Large intestine (tissue), 12 donors: ENCODE measurements at places on chromosomes 12 and 14. TPM values are rescaled to one million over a fixed set of nuclear protein-coding genes. Genes with fewer than 3 reads are reported as not detected.

CPNE6 gene
- 0.31 TPM for polyA plus RNA-seq

- DNase-seq = no peak
- no peak overlapping the region for H3K27ac ChIP-seq
- no peak overlapping the region for H3K4me3 ChIP-seq
- no peaks in the 10 kb centered on the region for H3K27me3 ChIP-seq
- no peaks in the 10 kb centered on the region for H3K36me3 ChIP-seq
Measured at GRCh38 chr12:7959701-7960121, 23.7 kb upstream of the SLC2A3 start.

GRCh38 chr12:23585156-23585781 is 364.2 kb downstream of the SOX5 start:
- DNase-seq = no peak
- no peaks in the 10 kb centered on the region for H3K27me3 ChIP-seq
- no peaks in the 10 kb centered on the region for H3K36me3 ChIP-seq
- H3K27ac ChIP-seq = no peak overlapping the region
- H3K4me3 ChIP-seq = no peak overlapping the region
- no peaks in the 10 kb centered on the region for H3K4me1 ChIP-seq

GRCh38 chr12:130166306-130166705 is 4.0 kb downstream of the FZD10 start:
- H3K36me3 ChIP-seq = no peaks in the 10 kb centered on the region
- H3K4me1 ChIP-seq = no peaks in the 10 kb centered on the region
- H3K27me3 ChIP-seq = peaks cover 55% of the 10 kb centered on the region

DNA sequence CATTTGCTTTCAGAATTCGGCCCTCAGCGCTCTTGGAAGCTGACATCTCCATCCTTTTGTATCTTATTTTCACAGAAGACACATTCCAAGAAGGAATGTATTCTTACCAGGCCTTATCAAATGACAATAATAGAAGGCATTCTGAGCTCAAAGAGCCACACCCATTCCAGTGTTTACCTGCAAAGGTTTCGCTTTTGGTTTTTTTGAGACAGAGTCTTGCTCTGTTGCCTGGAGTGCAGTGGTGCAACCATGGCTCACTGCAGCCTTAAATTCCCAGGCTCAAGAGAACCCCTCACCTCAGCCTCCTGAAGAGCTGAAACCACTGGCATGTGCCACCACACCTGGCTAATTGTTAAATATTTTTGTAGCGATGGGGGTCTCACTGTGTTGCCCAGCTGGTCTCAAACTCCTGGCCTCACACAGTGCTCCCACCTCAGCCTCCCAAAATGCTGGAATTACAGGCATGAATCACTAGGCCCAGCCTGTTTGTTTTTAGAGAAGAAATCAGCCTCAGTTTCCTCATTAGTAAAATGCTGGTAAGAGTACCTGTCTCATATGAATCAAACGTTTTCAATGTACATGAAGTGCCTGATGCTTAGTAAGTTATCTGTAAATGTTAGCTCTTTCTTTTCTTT is 69.2 kb downstream of the SLC6A12 start:
- peaks cover 2% of the 10 kb centered on the region for H3K27me3 ChIP-seq
- H3K36me3 ChIP-seq = no peaks in the 10 kb centered on the region
- H3K4me3 ChIP-seq = no peak overlapping the region
- H3K27ac ChIP-seq = peak overlapping the region; percentile 90

- no peaks in the 10 kb centered on the region for H3K36me3 ChIP-seq
- DNase-seq = no peak
- no peak overlapping the region for H3K4me3 ChIP-seq
- no peaks in the 10 kb centered on the region for H3K27me3 ChIP-seq
- no peak overlapping the region for H3K27ac ChIP-seq
Measured at GRCh38 chr14:98290596-98290995, 981.4 kb downstream of the BCL11B start.

- no peaks in the 10 kb centered on the region for H3K36me3 ChIP-seq
- H3K27ac ChIP-seq = no peak overlapping the region
- H3K4me3 ChIP-seq = no peak overlapping the region
- H3K4me1 ChIP-seq = no peaks in the 10 kb centered on the region
- no peaks in the 10 kb centered on the region for H3K27me3 ChIP-seq
Measured at GRCh38 chr12:120041386-120042231, 52.6 kb downstream of the BICDL1 start.

DNA sequence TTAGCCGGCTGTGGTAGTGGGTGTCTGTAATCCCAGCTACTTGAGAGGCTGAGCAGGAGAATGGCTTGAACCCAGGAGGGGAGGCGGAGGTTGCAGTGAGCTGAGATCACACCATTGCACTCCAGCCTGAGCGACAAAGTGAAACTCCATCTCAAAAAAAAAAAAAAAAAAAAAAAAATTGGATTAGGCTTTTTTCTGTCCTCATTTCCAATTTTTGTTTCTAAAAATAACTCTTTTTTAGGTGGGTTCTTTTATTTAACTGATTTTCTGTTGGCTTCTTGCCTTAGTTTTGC is 863.7 kb downstream of the LRFN5 start:
- DNase-seq = no peak
- H3K27ac ChIP-seq = no peak overlapping the region
- no peak overlapping the region for H3K4me3 ChIP-seq
- H3K36me3 ChIP-seq = no peaks in the 10 kb centered on the region

GRCh38 chr14:50000380-50001150 is 107.7 kb downstream of the ARF6 start:
- no peaks in the 10 kb centered on the region for H3K36me3 ChIP-seq
- peak; percentile 64 for DNase-seq
- H3K27me3 ChIP-seq = no peaks in the 10 kb centered on the region

GRCh38 chr12:25135531-25136154 is 59.3 kb downstream of the DNAI7 start:
- H3K27ac ChIP-seq = no peak overlapping the region
- DNase-seq = no peak
- H3K27me3 ChIP-seq = no peaks in the 10 kb centered on the region
- H3K4me3 ChIP-seq = no peak overlapping the region
- no peaks in the 10 kb centered on the region for H3K36me3 ChIP-seq
- no peaks in the 10 kb centered on the region for H3K4me1 ChIP-seq

- no peak overlapping the region for H3K27ac ChIP-seq
- no peak for DNase-seq
- H3K36me3 ChIP-seq = no peaks in the 10 kb centered on the region
Measured at GRCh38 chr12:47617476-47617875, 88.4 kb downstream of the RPAP3 start.

DNA sequence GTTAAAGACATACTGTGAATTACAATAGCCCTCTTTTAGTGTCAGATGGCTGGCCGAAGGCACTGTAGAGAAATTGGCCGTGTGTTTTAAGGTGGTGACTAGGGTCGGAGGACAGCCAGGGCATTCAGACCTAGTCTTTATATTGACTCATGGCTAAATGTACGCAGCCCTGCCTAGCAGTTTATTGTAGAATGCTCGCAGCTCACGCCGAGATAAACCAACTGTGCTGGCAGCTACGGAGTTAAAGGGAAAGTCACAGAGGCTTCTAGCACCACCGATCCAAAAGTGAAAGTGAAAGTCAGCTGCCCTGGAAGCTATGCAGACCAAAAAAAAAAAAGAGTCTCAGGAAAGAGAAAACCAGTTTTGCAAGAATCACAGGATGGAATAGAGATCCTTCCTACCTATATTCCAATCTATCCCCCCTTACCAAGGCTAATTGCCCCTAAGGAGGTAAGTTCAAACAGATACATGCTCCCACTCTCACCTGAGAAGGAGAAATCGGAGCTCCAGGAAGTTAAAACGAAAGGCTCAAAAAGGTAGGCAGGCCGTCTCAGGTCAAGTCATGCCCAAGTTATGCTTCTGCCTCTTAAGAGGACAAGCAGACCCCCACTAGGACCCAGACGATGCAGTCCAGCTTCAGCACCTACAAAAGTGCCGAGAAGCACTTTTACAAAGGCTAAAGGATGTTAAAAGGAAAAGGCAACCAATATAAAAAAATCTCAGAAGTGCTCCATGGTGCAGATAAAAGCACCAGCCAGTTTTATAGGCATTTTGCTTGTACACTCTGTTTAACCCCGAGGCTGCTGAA is 24.8 kb downstream of the KLRK1 start:
- no peaks in the 10 kb centered on the region for H3K27me3 ChIP-seq
- no peaks in the 10 kb centered on the region for H3K36me3 ChIP-seq
- H3K27ac ChIP-seq = peak overlapping the region; percentile 73
- H3K4me1 ChIP-seq = peaks cover 30% of the 10 kb centered on the region

DNA sequence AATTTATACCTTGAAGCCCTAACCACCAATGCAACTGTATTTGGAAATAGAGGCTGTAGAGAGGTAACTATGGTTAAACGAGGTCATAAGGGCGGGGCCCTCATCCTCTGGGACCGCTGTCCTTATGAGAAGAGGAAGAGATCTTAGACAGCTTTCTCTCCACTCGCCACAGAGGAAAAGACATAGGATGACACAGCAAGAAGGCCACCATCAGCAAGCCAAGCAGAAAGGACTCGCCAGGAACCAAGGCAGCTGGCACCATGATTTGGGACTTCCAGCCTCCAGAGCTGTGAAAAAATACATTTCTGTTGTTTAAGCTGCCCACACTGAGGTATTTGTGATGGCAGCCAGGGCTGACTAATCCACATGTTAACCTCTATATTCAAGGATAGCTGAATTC is 30.4 kb upstream of the BCAT1 start:
- H3K27ac ChIP-seq = no peak overlapping the region
- no peak overlapping the region for H3K4me3 ChIP-seq
- H3K4me1 ChIP-seq = no peaks in the 10 kb centered on the region
- H3K36me3 ChIP-seq = no peaks in the 10 kb centered on the region

DNA sequence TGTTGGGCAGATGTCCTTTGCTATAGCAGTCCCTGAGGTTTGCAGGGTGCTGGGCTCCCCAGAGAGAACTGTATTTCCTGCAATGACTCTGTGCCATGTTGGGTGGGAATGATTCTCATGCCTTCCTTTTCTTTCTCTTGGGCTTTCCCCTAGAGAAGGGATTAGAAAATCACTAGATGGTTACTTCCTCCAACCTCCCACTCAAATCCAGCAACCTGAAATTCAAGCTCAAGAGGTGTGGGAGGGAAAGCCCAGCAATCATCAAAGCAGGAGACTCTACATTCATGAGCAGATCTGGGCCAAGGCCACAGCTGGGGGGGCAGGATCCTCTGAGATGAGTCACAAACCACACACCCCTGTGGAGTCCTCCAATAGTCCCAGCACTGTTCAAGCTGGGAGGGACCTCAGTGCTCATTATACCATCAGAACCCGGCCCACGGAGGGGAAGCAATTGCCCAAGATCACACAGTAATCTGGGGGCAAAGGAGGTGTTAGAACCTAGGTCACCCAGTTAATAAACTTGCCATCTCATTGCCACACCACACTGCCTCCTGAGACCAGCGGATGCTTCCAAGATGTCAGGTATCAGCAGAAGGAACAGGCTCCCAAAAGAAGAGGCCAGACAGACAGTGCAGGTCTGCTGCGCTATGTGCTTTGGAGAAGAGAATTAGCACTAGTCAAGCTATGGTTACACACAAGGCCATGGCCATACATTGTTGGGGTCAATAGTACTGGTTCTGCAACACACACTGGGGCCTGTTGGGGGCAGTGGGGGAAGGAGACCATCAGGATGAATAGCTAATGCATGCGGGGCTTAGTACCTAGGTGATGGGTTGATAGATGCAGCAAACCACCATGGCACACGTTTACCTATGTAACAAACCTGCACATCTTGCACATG is 65.7 kb downstream of the TTC9 start:
- no peak for DNase-seq
- no peak overlapping the region for H3K4me3 ChIP-seq
- H3K27me3 ChIP-seq = peaks cover 3% of the 10 kb centered on the region
- H3K27ac ChIP-seq = no peak overlapping the region
- no peaks in the 10 kb centered on the region for H3K4me1 ChIP-seq

GRCh38 chr14:104130974-104131651 is 7.3 kb upstream of the KIF26A start:
- no peak overlapping the region for H3K4me3 ChIP-seq
- peaks cover 43% of the 10 kb centered on the region for H3K27me3 ChIP-seq
- H3K4me1 ChIP-seq = peaks cover 6% of the 10 kb centered on the region
- H3K36me3 ChIP-seq = no peaks in the 10 kb centered on the region
- H3K27ac ChIP-seq = no peak overlapping the region
- DNase-seq = peak; percentile 43

DNA sequence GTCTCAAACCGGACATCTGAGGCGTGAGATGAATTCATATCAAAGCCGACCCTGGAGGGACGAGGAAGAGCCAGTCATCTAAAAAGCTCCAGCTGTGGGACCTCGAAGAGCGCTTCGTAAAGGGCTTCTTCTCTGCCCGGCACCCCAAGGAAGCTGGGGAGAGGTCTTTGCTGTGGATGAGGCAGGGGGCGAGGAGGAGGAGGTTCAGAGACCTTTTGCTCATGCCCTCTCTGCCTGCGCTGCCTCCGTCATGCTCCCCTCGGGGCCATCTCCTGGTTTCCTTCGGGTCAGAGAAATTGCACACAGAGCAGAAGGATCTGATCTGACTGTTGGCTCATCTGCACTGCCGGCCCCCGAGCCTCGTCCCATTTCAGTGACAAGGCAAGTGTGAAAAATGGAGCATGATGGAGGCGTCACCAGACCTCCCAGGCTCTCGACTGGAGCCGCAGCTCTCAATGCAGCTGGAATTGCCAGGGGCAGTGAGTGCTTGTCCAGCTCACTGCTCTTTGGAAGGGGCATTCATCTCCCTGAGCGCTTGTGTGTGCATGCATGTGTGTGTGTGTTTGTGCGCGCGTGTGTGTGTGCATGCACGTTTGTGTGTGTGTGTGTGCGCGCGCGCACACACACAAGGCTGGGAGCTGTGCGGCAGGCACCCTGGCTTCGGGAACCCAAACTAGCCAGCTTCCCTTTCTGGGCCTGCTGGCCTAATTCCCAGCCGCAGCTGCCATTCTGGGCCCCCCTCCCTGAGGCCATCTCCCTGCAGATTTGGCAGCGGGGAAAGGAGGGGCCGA is 9.2 kb downstream of the CABP1 start:
- peaks cover 2% of the 10 kb centered on the region for H3K4me1 ChIP-seq
- H3K27me3 ChIP-seq = peaks cover 20% of the 10 kb centered on the region
- DNase-seq = no peak
- no peak overlapping the region for H3K27ac ChIP-seq

DNA sequence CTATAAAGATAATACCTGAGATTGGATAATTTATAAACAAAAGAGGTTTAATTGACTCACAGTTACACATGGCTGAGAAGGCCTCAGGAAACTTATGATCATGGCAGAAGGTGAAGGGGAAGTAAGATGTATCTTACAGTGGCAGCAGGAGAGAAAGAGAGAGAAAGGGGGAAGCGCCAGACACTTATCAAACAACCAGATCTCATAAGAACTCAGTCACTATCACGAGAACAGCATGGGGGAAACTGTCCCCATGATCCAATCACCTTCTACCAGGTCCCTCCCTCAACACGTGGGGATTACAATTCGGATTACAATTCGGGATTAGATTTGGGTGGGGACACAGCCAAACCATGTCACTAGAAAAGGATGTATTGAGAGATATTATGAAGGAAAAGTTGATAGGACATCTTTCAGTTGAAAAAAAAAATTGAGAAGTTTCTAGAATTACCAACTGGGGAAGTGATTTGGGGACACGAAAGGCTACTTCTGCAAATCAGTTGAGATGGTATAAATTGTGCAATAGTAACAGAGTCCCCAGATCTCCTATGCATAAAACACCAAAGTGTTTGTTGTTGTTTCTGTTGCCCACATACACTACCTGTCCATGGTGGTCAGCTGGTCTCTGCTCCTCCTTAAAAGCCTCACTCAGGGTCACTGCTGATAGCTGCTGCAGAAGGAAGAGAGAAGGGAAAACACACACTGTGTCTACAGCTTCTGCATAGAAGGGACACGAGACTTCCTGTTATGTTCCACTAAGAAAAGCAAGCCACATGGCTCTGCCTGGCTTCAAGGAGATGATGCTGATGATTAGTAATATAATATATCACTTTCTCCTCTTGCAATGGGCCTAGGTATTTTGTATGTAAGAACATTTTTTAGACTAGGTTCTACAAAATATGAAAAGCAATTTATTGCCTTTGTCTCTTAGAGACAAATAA is 465.5 kb downstream of the PDZRN4 start:
- no peak overlapping the region for H3K27ac ChIP-seq
- H3K4me3 ChIP-seq = no peak overlapping the region
- no peaks in the 10 kb centered on the region for H3K4me1 ChIP-seq
